Activated CD8-positive, alpha-beta memory T cell treated with anti-CD3 and anti-CD28 coated beads for 1 hour (primary cell): ENCODE measurements at places on chromosomes 5 and 9.

DNA sequence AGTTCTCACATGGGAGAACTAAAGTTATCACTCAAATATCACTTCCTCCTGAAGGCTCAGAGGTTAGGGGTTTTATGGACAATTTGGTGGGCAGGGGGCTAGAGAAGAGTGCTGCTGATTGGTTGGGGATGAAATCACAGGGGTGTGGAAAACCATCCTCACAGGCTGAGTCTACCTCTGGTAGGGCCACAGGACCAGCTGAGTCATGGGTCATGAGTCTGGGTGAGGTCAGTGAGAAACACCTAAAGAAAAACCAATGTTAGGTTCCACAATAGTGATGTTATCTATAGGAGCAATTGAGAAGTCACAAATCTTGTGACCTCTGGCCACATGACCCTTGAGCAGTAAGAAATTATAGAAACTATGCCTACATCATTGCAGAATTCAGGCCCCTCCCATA lies 203.3 kb upstream of the TARS1 start:
- no peak for DNase-seq

- no peak for DNase-seq
Measured at GRCh38 chr5:34666392-34667080, 10.4 kb downstream of the RAI14 start.

DNA sequence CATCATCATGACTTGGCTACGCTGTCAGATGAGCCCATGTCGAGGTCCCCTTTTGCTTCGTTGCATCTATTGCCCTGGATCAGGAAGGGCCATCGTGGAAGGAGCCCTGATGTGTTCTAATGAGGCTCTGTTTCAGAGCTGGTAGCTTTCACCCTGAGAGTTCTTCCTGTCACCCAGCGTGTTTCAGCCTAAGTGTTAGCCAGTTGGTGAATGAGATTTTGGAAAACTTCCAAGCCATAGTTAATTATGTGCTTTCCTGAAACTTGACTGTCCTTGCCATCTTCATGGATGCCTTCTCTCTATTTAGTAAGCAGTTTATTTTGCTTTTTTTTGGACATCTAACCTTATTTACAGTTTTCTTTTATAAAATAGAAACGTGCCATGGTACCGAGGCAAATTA lies 1695.4 kb upstream of the WWC1 start:
- DNase-seq, result no peak

DNA sequence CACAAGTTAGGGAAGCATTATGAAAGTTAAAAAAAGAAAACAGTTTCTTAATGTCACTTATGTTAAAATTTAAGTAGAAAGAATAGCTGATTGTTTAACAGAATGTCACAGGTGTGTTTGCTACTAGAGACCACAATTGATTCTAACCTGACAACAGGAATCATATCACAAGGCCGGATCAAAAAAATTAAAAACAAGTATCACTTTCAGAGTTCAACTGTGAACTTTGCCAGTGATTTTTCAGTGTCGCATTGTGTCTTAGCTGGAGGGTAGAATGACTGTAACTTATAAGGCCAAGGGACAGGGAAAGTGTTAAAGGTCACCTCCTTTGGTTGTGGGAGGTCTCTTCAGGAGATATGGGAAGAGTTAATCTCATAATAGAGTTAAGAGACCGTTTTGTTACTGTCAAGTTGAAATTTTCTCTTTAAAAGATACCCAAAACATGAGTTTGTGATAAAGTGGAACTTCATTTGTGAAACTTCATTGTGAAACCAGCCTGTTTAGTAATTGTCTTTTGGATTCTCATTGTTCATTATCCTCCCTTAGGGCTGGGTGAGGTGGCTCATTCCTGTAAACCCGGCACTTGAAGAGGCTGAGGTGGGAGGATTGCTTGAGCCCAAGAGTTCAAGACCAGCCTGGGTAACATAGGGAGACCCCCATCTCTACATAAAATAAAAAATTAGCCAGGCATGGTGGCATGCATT lies 40.9 kb downstream of the CPEB4 start:
- no peak for DNase-seq

DNA sequence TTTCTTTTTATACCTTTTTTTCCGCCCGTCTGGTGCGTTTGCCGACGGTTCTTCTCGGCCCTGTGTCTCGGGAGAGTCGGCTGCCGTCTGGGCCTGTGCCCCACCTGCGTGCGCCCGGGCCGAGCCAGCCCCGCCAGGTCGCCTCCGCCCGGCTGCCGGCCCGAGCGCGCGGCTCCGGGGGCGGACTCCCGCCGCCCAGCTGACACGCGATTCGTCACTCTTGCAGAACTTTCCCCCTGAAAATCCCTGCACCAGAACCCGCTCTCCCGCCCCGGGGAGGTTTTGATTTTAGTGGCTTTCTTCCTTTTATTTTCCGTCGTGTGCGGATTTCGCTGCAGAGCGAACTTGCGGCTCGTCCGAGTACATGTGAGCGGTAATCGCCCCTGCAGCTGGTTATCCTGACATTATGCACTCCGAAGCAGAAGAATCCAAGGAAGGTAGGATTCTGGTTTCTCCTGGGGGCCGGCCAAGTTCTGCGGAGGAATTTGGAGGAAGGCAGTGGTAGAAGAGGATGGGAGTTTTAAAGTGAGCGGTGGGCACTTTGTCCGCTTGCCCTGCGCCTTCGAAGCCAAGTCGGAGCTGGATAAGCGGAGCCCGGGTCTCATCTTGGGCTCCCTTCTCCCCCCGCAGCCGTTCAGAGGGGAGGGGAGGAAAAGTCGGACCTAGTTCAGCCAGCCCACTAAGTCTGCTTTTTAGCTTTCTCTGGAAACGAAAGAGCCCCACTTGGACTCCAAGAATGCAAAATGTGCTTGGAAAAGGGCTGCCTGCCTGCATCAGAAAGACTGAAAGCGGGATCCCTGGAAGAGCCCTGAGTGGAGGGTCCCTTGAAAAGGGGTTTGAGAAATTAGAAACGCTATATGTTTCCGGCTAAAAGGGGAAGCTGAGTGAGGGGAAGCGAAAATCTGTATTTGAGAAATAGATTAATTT lies at the start of gene TNFAIP8:
TNFAIP8 (plus strand) TSS at position 335 of the 927 bp plus-strand sequence; CDS start at position 407, 72 bp downstream.
- peak; percentile 21 for DNase-seq

GRCh38 chr5:67648201-67648671 lies 451.6 kb upstream of the CD180 start:
- DNase-seq, result no peak

DNA sequence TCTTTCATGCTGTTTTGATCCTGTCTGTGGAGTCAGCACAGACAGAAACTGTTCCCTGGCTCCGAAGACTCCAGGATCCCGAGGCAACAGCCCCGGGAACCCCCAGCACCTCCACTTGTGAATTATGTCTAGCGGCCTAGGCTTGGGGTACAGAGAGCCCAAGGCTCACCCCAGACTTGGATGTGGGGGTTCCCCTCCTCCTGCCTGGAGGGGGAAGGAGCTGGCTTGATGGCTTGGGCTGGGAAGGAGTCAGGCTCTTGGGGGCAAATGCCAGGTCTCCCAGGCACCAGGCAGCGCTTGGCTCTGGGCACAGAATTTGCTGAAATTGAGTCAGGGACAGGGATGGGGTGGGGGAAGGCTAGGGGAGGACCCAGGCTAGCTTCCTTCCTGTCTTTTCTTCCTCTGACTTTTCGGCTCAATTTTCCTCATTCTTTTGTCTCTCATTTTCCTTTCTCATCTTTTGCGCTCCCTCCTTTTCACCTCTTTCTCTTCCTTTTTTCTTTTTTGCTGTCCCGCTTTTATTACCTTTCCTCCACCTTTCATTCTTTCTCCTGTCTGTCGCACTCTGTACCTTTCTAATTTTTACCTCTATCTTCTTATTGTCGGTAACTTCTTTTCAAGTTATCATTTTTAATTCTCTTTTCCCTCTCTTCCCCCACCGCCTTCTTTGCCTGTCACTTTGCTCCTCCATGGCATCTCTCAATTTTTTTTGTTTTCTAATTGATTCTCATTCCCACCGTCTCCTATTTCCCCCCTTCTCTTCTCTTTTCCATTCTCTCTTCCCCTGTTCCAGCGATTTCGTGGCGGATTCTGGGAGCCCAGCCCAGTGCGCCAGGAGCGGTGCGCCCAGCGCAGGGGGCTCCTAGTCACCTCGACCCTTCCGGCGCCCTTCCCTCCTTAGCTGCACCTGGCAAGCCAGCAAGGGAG lies 10.5 kb downstream of the MSX2 start:
- no peak for DNase-seq

DNA sequence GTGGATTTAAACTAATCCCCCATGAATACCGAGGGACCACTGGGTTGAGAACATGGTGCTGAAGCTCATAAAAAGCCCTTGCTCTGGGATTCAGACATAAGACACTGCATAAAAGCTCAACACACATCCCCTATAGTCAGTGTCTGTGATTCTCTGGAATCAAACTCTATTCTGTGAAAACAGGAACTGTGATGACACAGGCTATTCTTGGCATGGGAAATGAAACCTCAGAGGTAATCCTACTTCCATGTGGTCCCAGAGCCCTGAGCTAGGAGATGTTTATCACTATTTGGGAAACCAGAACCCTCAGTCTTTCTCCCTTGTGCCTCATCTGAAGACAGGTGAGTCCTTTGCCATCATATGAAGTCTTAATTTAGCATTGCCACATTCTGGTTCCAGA lies 135.4 kb upstream of the PRSS3 start:
- DNase-seq, result no peak

DNA sequence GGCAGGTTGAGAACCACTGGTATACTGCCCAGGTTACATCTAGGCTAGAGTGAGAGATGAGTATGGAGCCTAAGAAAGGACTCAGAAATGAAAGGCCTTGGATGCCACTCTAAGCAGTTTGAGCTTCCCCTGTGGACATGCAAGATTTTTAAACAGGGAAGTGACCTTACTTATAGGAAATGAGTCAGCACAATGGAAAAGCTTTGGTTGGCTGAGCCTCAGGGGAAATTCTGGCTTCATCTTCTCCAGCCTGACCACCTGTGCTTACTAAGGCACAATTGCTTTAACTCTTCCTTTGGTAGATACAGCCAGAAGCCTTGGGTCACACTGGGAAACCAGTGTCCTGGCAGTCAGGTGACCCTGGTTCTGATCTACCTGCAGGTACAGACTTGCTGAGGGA lies 380.2 kb upstream of the ZNF462 start:
- no peak for DNase-seq

DNA sequence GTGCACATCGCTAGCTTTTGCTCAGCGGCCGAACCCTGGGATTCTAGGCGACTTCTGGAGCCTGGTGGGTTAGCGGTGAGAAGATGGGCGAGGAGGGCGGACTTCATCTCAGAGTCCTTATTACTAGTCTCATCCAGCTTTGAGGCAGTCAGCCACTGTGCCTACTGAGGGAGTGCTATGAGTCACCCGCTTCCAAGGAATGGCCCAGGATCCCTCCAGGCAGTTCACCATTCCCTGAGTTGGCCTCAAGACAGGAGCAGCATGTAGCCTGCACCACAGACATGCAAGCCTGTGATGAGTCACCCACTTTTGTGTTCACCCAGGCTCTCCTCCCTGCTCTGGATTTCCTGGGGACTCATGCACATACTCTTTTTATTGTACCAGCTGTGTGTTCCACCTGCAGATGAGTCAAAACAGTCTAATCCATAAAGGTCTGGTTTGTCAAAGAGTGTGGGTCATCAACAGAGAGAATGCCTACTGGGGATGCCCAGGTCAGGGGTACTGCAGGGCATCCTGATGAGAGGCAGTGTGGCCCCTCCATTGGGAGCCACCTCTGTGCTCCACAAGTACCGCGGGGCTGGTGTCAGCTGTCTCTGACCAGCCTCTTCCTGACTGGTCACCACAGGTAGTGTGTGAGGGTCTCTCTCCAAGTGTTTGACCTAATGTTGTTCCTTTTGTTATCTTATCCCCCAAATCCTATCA lies 20.2 kb downstream of the SLC22A5 start:
- no peak for DNase-seq

DNA sequence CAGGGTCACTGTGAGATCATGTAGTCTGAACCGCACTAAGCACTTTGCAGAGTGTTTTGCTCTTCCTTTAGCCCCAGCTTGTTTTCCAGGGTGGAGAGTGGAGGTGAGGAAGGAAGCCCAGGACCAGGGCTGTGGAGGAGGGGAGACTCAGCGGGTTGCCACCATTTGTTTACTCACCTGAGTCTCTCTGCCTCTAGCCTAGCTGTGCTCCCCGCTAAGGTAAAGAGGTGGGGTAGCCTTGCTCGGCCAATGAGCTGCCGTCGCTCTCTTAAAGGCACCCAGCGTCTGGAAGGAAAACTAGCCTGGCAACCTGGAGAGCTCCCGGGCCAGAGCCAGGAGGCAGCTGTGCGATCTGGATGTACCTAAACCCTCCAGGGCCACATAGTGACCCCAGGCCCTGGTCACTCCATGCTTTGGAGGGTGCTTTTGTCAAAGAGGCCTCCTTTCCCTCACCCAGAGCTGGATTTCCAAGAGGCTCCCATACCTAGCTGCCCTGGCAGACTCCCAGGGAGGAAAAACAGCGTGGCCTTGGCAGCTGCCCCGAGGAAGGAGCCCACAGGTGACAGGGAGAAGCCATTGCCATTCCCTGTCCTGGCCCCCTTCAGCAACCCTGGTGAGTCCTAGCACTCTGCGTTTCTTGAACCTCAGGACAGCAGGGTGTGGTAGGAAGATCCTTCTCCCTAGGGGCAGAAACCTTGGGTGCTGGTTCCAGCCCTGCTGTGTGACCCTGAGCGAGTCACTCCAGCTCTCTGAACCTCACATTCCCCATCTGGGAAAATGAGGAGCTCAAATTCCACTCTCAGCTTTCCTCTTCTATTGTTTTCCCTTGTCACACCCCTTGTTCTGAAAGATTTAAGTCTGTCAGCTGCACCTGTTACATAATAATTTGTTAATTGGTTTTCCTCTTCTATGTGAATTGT lies 42.4 kb upstream of the LARP1 start:
- DNase-seq, result no peak

- DNase-seq, result no peak
Measured at GRCh38 chr5:113381791-113382190, 53.0 kb downstream of the TSSK1B start.

DNA sequence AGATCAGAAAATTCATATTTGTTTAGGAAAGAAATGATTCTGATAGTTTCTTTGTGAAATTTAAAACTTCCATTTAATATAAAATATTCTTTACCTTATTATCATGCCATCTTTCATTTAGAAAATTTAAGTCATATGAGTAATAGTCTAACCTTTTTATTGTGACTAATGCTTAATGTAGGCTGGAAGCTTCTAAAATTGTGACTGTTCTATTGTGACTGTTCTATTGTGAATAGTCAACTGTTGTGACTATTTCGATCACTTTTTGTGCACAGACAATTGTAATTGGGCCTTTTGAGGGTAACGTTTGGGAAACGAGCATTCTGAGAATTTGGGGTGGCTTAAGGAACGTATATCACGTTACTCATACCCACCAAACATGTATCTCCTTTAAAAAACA lies 100.0 kb downstream of the PARP8 start:
- no peak for DNase-seq

GRCh38 chr5:82160948-82161347 lies 117.2 kb downstream of the RPS23 start:
- DNase-seq, result no peak

GRCh38 chr9:120431268-120431667 lies 148.7 kb downstream of the CDK5RAP2 start:
- DNase-seq, result no peak
